A549 (cell line): ENCODE measurements at places on chromosomes 12 and 14. TPM values are rescaled to one million over a fixed set of nuclear protein-coding genes. Genes with fewer than 3 reads are reported as not detected.

The LRRIQ1 gene
- polyA plus RNA-seq = 0.84 to 1.5 TPM (median 1.4 TPM) in 3 replicates

The SYCP3 gene
- polyA plus RNA-seq = 0.12 to 0.27 TPM (median 0.22 TPM) in 3 replicates

The AQP5 gene
- polyA plus RNA-seq = not detected in 3 replicates

The TSPAN19 gene
- 0.12 to 0.13 TPM in 2 of 3 replicates, not detected in the other for polyA plus RNA-seq

The GRIP1 gene
- polyA plus RNA-seq = 1.6 to 5.8 TPM (median 2.3 TPM) in 3 replicates

The TPH2 gene
- not detected in 3 replicates for polyA plus RNA-seq

The BDKRB2 gene
- 12.1 to 19.6 TPM (median 13.9 TPM) in 3 replicates for polyA plus RNA-seq

The TTC9 gene
- 1.3 to 1.7 TPM (median 1.3 TPM) in 3 replicates for polyA plus RNA-seq

The FGF6 gene
- polyA plus RNA-seq = not detected in 3 replicates

The DENR gene
- 72.6 to 77.4 TPM (median 76.0 TPM) in 3 replicates for polyA plus RNA-seq

- peak; percentile 29 for DNase-seq
Observed at GRCh38 chr12:31591380-31591901, 505 bp upstream of the DENND5B start.

DNA sequence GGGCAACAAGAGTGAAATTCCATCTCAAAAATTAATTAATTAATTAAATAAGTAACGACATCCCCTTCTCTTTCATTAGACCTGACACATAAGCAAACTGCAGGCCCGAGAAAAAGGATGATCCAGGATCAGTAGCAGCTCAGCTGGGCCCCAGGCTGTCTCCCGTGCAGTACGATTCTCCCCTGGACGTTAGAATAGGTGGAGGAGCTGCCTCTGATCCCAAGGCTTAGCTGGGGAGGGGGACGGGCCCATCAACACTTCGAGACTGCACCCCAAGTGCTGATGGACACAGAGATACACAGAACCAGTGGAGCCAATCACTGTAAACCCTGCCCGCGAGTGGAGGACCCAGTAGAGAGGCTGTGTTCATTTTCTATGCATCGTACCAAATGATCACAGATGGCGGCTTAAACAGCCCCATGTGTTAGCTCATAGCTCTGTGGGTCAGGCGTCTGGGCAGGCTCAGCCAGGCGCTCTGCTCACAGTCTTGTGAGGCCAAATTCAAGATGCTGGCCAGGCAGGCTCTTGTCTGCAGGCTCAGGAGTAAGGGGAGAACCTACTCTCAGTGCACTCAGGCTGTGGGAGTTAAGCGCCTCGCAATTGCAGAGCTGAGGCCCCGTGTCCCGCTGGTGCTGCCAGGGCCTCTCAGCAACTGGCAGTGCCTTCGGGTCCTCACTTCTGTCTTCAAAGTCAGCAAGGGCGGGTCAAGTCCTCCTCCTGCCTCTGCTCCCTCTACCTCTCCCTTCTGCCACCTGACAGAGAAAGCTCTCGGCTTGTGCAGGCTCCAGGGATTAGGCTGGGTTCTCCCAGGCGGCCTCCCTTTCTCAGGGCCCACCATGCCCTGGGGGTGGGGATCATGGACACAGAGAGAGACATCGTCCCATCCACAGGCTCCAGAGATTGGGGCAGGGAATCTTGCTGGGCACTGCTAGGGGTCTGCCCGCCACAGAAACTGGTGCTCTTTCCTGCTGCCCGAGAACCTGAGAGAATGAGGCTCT lies 26.4 kb downstream of the RIMBP2 start:
- no peak for DNase-seq

GRCh38 chr12:125187148-125187745 lies 122.0 kb downstream of the AACS start:
- DNase-seq = no peak

DNA sequence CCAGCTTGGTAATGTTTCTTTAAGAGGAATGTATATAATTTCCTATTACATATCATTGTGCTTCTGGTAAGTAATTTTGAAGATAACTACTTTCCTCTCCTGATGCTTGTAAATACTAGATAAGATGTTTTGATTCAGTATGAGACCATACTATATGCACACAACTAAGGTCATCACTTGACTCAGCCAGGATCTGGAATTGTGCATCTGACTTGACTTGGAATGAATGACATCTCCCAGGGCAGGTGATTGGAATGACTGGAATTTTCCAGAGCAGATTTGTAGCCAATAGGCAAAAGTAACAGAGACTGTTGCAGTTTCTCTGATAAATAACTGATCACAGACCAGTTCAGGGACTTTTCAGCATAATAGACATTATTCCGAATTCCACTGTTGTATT lies 11.1 kb downstream of the BEST3 start:
- no peak for DNase-seq

- no peak for DNase-seq
Observed at GRCh38 chr12:95977764-95978305, 18.3 kb downstream of the HAL start.

- DNase-seq = no peak
Observed at GRCh38 chr12:94207467-94207848, 59.1 kb downstream of the PLXNC1 start.

GRCh38 chr14:76143642-76144041 lies 8.1 kb upstream of the GPATCH2L start:
- no peak for DNase-seq

GRCh38 chr12:46562625-46563225 lies 190.2 kb upstream of the SLC38A2 start:
- no peak for DNase-seq

- no peak for DNase-seq
Observed at GRCh38 chr14:101500681-101501080, 60.6 kb upstream of the DIO3 start.

DNA sequence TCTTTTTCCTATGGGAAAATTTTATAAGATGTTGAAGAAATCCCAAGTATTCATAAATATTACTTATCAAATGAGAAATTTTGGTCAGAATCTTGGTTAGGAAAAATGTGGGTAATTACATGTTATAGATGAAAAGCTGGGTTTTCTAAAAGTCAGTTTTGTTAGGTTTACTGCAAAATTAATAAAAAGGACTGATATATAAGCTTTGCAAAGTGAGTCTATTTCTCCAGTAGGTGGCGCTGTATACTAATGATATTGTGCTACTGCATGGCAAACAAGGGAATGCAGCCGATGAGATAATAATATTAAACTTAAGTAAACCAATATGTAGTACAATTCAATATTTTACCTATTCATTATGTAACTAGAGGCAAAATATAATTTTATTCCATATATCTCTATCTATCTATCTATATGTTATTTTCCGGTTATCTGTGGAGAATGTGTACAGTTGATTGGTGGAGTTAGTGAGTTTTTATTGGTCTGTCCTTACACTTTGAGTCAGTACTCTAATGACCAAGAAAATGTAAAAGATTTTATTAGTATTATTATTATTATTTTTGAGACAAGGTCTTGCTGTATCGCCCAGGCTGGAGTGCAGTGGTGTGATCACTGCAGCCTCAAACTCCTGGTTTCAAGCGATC lies 32.9 kb downstream of the MIPOL1 start:
- DNase-seq = peak; percentile 35

DNA sequence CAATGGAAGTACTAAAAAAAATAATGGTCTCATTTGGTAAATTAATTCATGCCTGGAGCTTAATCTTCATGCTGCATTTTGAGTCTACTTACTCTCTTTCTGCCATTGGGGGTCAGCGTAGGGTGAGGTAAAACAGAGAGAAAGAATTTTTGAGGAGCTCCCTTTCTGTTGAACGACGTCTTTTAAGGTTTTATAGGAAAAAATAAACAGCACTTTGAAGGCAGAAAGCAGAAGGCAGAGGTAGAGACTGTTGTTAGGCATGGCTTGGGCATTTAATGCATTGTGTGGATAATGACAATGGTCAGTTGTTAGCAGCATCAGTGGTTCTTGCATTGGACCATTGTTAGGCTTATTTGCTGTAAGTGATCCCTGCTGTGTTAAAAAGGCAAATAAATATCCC lies 557.2 kb upstream of the STXBP6 start:
- DNase-seq = no peak

DNA sequence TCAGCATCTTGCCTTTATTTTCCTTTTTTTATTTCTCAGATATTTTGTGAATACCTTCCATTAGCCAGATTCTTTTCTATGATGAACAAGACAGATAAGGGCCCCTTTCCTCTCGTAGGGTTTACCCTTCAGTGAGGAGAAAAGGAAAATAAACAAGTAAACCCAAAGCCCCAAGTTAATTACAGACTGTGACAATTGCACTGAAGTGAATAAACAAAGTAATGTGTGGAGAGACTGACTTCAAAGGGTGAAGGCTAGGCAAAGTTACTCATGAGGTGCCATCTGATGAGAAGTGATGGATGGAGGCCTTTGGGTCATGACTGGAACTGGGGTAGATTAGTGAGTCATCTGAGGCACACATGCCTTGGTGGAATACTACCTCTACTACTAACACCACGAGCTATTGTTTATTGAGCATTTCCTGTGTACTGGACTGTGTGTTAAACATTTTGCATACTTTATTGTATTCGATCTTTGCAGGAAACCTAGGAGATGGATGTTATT lies 143.4 kb upstream of the PRICKLE1 start:
- no peak for DNase-seq

DNA sequence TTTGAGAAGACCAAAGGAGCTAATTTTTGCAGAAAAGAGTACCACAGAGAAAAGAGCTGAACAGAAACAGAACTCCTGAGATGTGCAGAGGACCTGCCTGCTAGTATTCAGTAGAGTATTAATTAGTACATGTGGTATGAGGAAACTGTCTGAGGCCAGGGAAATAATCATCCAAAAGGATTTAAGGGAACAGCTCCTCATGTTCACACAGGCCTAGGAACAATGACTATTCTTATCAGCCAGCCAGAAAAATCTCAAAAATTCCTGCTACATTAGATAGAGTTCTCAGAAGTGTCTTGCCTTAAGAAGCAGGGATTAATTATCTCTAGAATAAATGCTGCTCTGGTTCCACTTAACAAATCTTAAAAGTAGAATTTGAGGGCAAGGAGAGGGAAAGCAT lies 36.4 kb downstream of the PKP2 start:
- DNase-seq = no peak

DNA sequence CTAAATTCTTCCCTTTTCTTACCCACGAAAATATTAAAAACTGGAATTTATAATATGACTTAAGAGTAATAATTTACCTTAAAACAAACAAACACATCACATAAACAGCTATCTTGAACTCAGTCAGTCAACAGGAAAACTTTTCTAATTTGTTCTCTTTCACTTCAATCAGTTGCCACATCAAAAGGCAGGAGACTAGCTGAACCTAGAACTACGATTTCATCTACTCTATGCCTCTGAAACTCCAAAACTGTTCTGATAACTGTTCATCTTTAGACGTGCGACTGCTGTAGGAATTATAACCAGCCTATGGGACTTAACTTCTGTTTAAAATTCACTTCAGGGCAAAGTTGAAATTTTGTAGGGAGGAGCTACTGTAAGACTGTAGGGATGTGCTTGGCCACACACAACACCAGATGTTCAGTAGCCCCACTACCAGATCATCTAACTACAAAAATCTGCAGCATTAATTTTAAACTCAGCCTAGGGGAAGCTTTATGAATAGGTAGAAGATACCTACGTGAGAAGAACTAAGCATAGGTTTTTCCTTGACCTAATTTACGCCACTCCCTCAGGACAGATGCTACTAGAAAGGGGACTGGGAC lies 7.6 kb upstream of the RAD51AP1 start:
- DNase-seq = no peak

GRCh38 chr12:68294251-68294650 lies 37.9 kb downstream of the MDM1 start:
- no peak for DNase-seq

DNA sequence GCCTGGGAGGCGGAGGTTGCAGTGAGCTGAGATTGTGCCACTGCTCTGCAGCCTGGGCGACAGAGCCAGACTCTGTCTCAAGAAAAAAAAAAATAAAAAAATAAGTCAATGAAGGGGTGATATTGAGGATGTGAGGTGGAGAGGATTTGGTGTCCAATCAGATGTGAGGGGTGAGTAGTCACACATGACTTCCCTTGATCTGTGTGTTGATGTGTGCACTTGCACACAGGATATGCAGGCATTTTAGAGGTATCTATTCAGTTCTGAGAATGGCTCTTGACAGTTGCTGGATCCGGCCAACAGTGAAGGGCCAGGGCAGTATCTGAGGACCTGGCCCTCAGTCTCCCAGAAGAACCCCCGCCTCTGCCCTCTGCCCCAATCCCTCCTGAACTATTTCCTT lies 7.8 kb upstream of the SP7 start:
- no peak for DNase-seq

- DNase-seq = no peak
Observed at GRCh38 chr14:90505531-90505930, 108.7 kb downstream of the CALM1 start.

DNA sequence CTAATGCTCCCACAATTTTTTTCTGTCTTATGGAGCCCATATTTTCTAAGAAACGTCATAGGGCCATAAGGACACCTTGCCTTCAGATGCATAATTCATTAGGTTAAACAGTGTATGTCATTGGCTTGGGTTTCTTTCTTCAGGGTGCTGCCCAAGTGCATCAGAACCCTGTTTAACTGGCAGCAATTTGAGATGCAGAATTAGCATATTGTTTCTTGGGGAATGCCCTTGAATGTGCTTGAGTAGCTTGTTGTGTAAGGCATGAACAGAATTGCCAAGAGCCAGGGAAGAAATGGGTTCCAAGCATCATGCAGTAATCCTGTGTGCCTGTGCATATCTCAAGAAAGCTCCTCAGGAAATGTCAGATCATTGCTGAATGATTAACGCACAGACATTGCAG lies 277.2 kb downstream of the SYT1 start:
- no peak for DNase-seq
